Activated naive CD4-positive, alpha-beta T cell (primary cell): ENCODE measurements at places on chromosomes 5 and 9.

DNA sequence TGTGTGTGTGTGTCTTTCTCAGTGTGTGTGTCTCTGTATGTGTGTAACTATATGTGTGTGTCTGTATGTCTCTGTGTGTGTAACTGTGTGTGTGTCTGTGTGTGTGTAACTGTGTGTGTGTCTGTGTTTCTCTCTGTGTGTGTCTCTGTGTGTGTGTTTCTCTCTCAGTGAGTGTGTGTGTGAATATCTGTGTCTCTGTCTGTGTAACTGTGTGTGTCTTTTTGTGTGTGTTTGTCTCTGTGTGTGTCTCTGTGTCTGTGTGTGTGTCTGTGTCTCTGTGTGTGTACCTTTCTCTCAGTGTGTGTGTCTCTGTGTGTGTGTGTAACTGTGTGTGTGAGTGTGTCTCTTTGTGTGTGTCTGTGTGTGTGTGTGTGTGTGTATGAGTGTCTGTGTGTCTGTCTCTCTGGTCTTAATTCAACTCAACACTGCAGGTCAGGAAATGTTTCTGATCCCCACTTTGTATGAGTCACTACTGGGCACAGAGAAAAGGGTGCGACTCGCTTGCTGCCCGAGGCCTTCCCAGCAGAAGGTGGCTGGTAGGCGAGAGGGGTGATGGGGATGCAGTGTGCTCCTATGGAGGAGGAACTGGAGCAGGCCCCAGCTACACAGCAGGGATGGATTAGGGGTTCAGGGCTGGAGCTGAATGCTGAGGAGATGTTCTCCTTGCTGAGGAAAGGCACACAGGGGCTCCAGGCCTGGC lies 52.1 kb downstream of the NSG2 start:
- no peak for DNase-seq

- no peak for DNase-seq
These were observed 20.3 kb upstream of the ANKRD33B start for GRCh38 chr5:10543585-10544040.

GRCh38 chr5:10838038-10838437 lies 77.0 kb upstream of the DAP start:
- DNase-seq: no peak

DNA sequence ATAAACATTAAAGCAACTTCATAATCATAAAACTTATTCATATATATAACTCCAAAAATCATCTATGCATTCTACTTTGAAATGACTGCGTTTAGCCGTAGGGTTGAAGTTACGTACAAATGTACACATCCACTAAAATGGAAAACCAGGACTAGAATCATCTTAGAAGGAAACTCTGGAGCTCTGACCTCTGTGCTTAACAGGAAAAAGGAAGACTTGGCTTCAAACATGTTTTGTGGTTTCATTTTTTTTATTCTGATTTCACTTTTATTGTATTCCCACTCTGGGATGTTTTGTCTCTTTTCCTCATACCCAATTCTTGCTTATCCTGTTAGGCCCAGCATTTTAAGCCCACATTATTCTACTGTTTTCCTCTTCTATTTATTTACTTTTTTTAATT lies 44.9 kb downstream of the GRAMD2B start:
- DNase-seq: no peak

DNA sequence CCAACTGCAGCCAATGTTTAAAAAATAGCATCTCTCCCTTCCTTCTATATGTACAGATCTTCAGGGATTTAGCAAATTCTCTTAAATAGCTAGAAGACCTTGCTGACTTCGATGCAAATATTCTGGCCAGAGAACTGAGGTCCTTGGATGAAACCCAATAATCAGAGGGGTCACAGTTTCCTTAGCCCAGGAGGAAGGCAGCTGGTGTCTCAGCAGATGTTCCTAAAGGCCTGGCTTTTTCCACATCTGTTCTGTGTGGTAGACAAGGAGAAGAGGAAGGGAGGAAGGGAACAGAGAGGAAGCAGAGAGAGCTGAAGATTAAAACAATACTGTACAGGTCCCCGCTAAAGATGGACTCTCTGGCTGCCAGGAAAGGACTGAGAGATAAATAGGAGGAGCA lies 33.1 kb downstream of the BOD1 start:
- DNase-seq: no peak

DNA sequence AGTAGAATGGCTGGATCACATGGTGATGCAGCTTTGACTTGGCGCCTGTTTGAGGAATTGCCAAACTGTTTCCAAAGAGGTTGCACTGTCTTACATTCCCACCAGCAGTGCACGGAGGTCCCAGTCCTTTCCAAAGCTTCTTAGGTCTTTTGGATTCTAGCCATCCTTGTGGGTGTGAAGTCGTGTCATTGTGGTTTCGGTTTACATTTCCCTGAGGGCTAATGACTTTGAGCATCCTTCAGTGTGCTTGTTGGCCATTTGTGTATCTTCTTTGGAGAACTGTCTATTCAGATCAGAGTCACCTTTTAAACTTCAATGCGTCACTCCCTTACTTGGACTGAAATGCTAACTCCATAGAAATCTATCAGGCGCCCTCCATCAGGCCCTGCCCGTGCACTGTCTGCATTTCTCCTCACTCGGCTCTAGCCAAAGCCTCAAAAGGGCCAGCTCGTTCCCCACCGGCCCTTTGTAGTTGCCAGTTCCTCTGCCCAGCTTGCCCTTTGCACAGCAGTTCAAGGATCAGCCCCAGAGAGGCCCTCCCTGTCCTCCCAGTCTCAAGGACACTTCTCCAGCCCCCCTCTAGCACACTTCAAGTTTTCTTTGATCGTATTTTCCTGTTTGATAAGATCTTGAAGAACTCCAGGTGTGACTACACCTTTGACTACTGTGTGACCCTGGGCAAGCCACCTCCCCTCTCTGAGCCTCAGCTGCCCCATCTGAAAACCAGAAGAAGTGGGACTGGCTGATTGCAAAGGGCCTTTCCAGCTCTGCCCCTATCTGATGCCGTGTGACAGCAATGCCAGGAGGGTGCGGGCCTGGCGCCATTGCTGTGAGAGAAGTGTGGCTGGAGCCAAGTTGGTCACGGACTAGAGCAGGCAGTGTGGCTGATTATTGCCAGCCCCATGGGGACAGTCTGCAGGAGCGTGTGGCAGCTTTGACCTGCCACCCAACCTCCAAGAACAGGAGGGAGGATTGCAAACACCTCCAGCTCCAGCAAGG lies 5.6 kb downstream of the HRH2 start:
- no peak for DNase-seq

GRCh38 chr5:128405159-128405558 lies 132.9 kb downstream of the FBN2 start:
- DNase-seq: no peak

GRCh38 chr9:104860263-104860662 lies 67.7 kb downstream of the ABCA1 start:
- DNase-seq: no peak

GRCh38 chr9:79974806-79975422 lies 403.1 kb downstream of the TLE4 start:
- DNase-seq: no peak

DNA sequence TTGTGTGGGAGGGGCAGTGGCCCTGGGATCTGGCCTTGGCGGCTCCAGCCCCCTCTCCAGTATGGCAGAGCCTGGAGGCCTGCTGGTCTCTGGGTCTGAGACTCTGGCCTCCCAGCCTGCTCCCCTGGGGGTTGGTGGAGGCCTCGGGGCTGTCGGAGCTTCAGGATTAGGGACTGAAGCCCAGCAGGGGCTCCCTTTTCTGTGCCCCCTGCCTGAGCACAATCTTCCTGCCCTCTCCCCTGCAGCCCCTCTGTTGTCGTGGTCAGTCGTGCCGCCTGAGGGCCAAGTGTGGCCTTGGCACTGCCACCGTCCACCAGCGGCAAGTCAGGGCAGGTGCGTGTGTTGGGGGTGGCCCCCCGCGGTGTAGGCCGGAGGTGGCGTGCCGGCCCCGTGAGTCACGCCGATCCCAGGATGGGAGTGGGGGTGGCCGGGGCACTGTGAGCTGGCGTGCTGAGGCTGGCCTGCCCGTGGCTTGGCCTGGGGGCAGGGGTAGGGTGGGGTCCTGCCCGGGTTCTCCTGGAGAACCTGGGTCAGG lies 53.6 kb downstream of the RXRA start:
- DNase-seq: no peak

DNA sequence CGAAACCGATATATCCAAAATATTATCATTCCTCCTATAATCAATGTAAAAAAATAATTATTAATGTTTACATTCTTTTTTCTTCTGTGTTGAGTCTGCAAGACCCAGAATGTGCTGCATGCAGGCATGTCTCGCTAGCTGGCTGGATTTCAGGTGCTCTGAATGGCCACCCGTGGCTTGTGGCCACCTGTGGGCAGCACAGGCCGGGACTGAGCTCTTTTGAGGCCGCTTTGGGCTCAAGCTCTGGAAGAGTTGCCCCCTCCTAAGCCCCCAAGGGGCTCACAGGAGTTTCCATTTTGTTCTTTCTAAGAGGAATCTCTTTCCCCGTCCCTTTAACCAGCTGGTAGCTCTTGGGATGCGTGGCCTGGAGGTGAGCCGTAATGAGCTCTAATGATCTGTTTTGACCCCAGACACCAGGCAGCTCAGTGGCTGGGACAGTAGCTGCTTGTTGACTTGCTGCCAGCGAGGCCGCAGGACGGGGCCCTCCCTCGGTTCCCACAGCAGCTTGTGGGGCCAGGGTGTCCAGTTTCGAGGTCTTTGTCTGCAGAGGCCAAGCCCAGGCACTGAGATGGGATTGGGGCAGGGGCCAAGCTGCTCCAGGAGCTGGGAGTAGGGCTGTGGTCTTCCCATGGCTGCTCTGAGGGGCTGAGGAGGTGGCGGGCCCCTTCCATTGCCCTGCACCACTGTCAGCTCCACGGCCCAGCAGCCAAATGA lies 20.8 kb downstream of the ASS1 start:
- no peak for DNase-seq

- no peak for DNase-seq
These were observed 13.6 kb downstream of the UBE2D2 start for GRCh38 chr5:139574641-139575312.

DNA sequence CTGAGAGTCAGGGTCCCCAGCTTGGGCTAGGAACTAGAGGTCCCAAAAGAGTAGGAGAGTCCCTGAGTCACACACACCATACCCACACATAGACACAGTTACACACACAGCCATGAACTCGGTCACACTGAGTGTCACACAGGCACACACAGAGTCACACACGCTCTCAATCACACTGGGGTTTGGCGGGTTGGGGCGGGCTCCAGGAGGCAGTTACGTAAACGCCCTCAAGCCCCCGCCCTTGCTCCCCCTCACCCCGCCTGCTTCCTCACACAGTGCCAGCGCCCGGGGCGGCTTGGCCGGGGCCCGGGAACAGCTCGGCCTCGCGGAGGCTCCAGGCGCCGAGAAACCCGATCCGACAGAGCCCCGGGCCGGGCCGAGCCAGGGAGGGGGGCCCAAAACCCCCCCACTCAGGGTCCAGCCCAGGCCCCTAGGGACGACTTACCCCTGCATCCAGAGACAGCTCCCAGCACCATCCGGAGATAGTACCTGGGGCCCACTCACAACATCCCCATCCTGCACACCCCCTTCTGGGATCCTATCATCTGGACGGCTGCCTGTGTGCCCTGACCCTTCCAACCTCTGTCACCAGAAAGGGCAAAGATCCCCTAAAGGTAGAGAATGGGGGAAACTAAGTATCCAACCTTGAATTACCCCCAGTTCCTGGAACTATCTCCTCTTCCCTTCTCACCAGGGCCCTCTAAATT lies 3.5 kb upstream of the CNTFR start:
- no peak for DNase-seq

GRCh38 chr9:122948313-122948712 lies 7.5 kb downstream of the RABGAP1 start:
- DNase-seq: no peak

DNA sequence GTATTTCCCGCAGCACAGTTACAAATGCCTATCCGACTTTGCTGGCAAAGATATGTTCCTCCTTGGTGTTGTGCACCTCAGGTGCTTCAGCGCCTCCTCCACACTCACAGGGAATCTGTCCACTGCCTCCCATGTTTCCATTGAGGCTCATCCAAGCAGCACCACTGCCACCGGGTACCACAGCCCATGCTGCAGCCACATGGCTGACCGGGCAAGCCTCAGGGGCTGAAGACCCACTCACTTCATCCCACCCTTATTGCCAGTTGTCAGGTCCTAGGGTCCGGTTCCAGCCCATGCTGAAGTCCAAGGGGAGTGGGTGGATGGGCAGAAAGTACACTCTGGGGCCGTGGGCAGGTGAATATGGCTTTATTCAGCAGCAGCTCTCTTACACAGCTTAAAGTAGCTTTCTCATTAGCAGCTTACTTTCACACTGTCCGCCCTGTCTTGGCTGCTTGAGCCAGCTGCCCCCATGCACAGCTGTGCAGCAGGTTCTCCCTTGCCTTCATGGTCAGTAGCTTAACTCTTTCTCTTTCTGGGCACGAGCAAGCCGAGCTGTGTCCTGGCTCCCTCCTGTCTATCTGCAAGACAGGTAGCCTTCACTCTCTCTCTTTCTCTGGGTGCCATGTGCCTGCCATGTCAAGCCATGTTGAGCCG lies 1052.3 kb downstream of the PTPRD start:
- DNase-seq: no peak

GRCh38 chr5:181151146-181151545 lies 3.8 kb downstream of the OR2V2 start:
- no peak for DNase-seq

DNA sequence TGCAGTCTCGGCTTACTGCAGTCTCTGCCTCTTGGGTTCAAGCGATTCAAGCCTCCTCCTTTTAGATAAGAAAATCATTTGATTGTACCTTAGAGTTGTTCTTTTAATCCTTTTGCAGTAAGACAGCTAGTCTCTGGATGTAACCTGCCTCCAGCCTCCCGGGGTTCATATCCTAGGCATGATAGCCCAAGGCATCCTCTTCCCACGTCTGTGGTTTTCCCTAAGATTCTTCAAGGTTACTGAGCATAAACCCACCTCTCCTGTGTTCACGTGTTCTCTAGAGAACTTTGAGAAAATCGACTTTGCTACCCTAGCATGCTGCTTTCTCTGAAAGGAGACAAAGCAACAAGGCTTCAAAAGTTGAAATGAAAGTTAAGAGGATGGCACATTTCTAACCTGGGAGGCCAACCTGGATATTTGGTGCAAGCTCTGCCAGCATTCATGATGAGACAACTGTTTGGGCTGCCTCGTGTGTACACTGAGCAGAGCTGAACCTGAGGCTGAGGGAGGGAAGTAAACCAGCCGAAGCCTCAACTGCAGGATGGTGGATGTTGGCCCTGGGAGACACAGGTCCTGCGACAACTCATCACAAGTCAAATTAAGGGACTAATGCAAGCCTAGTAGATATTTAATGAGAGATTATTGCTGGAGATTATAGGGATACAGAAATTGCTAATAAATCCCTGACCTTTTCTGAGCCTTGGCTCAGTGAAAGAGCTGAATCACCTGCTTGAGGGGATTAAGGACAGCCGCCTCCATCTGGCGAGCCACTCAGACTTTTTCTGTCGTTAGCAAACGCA lies 261.8 kb downstream of the ARHGAP26 start:
- DNase-seq: no peak
